NCI-H510A treated with DMSO at 0.1 percent for 48 hours (cell line): ENCODE measurements at places on chromosomes 13 and 19.
A peak's percentile ranks its signal among the peaks of the same experiment; 100 is the strongest.

DNA sequence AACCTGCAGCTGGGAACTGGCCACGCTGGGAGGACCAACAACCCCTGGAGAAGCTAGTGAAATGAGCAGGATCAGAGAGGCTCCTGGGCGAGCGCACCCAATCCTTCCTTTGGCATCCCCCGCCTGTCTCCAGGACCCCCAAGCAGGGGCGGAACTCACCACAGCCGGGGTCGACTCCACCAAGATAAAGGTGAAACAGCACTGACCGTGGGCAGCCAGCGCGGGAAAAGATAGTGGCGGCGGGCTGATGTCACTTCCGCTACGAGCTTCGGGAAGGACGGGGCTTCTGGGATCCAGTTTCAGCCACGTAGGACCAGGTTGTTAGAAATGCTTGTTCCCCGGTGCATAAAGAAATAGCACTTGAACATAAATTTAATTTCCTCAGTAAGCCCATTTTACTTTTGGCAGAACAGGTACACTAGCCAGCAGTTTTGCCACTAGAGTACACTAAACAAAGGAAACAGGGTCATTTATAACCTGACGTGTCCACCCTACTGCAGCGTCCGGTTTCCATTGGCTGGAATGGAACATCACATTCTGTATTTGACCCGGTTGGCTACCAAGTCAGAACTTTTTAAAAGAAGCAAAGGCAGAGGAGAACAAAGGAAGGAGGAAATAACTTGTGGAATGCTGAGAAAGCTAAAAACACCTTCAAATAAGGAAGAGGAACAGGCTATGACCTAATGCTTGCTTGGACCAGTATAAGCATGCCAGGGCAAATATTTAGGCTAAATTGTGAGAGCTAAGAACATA is 25.5 kb upstream of the ZNF562 start:
- DNase-seq, result peak; percentile 46

GRCh38 chr19:8413629-8413995 is 507 bp downstream of the MARCHF2 start:
- no peak for DNase-seq

DNA sequence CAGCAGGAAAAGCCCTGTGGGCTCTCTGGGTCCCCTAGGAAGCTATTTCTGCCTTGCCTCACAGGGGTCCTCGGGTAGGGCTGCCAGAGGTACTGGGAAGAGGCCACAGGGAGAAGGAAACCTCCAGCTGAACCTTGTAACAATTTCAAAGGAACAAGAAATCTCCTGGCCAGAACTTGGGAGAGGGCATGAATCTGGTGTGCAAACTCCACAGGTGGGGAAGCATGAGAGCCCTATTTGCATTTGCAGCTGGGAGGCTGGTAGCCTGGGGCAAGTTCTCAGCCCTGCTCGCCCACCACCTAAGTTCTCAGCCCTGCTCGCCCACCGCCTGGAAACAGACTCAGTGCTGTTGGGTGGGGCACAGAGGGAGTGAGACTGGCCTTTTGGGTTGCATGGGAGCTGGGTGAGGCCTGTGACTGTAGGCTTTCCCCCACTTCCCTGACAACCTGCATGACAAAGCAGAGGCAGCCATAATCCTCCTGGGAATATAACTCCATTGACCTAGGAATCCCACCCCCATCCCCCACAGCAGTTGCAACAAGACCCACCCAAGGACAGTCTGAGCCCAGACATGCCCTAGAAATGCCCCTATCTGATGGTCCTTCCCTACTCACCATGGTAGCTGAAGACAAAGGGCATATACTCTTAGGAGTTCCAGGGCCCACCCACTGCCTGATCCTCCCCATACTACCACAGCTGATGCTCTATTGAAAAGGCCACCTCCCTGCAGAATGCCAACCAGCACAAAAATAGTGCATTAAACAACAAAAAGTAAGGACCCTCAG is 11.7 kb downstream of the UGGT2 start:
- DNase-seq, result no peak

DNA sequence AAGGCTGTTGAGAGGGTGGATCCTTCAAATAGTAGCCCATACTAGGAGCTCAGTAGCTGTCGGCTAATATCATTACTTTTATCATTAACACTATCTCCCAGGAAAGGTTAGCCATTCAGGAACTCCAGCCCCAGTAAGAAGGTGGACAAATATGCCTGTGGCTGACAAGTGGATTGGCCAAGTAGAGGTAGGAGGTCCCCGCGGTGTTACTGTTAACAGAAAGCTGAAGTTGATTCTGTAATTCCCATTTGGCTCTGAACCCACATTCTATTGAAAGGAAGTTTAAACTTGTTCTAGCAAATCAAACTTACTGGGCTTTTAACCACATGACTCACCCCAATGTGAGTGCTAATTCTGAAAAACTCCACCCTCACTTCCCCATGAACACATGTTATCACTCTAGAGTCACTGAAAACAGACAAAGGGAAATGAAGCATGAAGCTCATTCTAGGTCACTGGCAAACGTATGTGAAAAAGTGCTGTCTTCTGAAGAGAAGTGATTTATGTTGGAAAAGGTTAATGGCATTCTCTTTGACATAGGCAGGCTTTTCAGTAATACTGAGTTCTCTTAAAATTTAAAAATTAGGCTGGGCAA is 273.5 kb downstream of the FGF14 start:
- DNase-seq, result no peak

DNA sequence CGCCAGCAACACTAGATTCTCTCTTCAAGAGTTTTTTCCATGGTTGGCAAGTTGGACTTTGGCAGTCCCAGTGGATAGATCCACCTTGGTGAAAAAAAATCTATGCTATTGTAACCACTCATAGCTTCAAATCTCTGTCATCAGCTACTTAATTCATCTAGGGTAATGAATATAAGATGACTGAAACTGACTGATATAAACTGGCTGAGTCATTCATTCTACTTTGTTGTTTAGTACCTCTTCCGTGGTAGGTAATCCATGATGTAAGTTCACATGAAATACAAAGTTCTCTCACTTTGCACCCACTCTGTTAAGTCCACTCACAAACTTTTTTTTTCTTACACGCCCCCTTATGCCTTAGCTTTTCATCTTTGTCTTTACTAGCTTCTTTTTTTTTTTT is 1381.5 kb downstream of the SLITRK5 start:
- DNase-seq, result no peak

DNA sequence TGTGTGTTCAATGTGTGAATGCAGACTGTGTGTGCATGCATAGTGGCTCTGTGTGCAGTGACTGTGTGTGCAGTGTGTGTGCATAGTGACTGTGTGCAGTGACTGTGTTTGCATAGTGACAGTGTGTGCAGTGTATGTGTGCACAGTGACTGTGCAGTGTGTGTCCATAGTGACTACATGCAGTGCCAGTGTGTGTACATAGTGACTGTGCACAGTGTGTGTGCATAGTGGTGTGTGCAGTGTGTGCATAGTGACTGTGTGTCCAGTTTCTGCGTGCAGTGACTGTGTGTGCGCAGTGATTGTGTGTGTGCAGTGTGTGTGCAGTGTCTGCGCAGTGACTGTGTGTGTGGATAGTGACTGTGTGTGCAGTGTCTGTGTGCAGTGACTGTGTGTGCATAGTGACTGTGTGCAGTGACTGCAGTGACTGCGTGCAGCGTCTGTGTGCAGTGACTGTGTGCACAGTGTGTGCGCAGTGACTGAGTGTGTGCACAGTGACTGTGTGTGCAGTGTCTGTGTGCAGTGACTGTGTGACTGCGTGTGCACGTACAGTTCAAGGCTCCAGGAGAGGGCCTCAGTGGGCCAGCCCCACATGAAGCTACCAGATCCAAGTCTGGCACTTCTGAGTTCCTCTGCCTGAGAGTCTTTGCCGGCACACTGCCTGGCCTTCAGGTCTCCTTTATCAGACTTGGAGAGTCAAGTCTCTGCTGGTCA is 90.3 kb downstream of the IER2 start:
- no peak for DNase-seq

- no peak for DNase-seq
Observed at GRCh38 chr13:109307027-109307426, 479.4 kb downstream of the IRS2 start.

DNA sequence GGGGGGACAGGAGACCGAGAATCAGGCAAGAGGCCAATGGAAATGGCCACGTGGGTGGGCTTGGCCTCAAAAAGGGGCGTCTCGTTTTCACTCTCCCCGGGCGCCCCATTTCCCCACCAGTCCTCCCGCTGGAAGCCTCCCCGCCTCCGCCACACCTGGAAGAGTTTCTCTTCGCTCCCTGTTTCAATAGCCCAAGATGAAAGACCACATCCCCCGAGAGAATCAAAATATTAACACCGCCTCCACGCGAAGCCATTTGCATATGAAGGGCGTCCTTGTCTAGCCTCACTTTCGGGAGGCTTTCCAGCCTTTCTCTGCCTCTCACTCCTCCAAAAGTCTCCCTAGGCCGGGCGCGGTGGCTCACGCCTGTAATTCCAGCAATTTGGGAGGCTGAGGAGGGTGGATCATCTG is 691 bp upstream of the OLFM2 start:
- DNase-seq, result no peak

GRCh38 chr13:59631271-59631670 is 532.5 kb downstream of the DIAPH3 start:
- DNase-seq, result no peak

- no peak for DNase-seq
Observed at GRCh38 chr13:31998131-31998530, 33.4 kb upstream of the FRY start.

DNA sequence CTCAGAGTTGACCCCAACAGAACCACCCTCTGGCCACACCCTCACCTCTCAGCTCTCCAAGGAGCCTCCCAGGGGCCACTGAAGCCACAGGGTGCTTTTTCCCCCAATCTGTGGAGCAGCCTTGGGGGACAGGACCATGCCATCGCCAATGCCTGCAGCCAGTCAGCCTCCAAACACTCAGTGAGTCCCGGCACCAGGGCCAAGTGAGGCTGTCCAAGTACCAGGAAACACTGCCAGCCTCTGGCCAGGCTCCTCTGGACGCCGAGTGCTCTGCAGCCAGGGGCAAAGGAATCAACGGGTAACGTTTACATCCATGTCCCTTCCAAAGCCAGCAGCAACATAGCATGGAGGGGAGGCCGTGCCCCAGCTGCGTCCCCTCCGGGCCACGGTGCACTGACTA is 9.5 kb upstream of the COMP start:
- no peak for DNase-seq

GRCh38 chr13:42946927-42947326 is 45.1 kb downstream of the EPSTI1 start:
- DNase-seq, result no peak

GRCh38 chr13:80161219-80161618 is 179.7 kb downstream of the SPRY2 start:
- no peak for DNase-seq

GRCh38 chr19:42322305-42322704 is 3.1 kb upstream of the MEGF8 start:
- no peak for DNase-seq

- no peak for DNase-seq
Observed at GRCh38 chr19:3270902-3271301, 46.4 kb downstream of the CELF5 start.

DNA sequence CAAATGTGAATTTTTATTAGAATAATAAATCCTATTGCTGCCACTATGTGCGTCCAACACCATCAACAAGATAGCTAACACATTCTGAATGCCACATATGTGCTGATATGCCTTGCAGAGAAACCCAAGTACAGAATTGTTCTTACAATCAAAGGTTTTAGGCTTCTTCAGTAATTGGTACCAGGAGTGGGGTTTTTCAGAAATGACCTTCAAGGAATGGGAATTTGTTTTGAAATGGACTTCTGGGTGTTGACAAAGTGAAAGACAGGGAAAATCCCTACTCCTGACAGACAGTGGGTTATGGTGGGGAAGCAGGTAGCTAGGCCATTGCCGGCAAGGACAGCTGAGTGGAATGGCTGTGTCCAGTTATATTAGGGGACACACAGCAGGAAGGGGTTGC is 5.7 kb downstream of the SYT3 start:
- DNase-seq, result no peak

DNA sequence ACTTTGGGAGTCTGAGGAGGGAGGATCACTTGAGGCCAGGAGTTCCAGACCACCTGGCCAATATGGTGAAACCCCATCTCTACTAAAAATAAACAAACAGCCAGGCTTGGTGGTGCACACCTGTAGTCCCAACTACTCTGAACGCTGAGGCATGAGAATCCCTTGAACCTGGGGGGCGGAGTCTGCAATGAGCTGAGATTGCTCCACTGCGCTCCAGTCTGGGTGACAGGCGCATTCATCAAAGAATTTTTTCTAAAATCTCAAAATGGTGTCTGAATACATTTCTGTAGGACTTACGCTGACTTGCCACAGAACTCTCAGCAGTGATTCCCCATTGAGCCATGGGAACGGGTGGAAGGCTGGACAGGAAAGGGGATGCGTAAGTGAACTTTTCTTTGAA is 18.0 kb upstream of the ERVV-1 start:
- DNase-seq, result no peak

GRCh38 chr13:48978942-48979601 is 3.4 kb downstream of the FNDC3A start:
- no peak for DNase-seq

DNA sequence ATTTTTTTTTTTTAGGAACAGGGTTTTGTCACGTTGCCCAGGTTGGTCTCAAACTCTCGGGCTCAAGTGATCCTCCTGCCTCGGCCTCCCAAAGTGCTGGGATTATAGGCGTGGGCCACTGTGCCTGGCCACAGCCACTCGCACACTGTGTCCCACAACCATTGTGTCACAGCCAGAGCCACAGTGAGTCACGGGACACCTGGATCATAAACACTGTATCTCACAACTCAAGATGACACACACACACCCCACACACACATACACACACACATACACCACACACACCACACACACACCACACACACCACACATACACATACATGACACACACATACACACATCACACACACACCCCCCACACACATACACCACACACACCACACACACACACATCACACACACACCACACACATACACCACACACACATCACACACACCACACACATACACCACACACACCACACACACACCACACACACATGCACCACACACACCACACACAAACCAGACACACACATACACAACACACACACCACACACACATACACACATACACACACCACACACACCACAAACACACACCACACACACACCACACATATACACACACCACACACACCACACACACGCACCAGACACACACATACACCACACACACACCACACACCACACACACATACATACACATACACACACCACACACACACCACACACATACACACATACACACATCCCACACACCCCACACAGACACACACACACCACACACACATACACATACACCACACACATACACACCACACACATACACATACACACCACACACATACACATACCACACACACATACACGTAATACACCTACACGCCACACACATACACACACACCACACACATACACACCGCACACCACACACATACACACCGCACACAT is 16.2 kb downstream of the ELAVL3 start:
- no peak for DNase-seq

- no peak for DNase-seq
Observed at GRCh38 chr13:99218969-99219368, 18.3 kb downstream of the UBAC2 start.
